ENCODE measurements at places on chromosomes 2 and 18. TPM values are rescaled to one million over a fixed set of nuclear protein-coding genes. Genes with fewer than 3 reads are reported as not detected.

ATOH8 gene
- total RNA-seq, result 0.78 TPM

BMP10 gene
- total RNA-seq, result not detected

CAPN14 gene
- total RNA-seq, result 0.35 TPM

LIPG gene
- total RNA-seq, result not detected

DPP4 gene
- 122 TPM for total RNA-seq

LGALSL gene
- total RNA-seq, result 2.1 TPM

KATNAL2 gene
- 0.55 TPM for total RNA-seq

LYG2 gene
- total RNA-seq, result not detected

HAAO gene
- 0.28 TPM for total RNA-seq

PNPT1 gene
- 46.4 TPM for total RNA-seq

AKAIN1 gene
- not detected for total RNA-seq

POLR1A gene
- total RNA-seq, result 29.7 TPM

B3GNT7 gene
- 0.15 TPM for total RNA-seq

ZNF532 gene
- total RNA-seq, result 3.4 TPM

SERPINB2 gene
- not detected for total RNA-seq

COLEC11 gene
- not detected for total RNA-seq

PLGLB1 gene
- total RNA-seq, result 2.8 TPM

LYPD1 gene
- not detected for total RNA-seq

MAB21L4 gene
- total RNA-seq, result not detected

AFF3 gene
- total RNA-seq, result 0.03 TPM

IL1RN gene
- 2.6 TPM for total RNA-seq

MCFD2 gene
- 48.4 TPM for total RNA-seq

TTN gene
- 2.3 TPM for total RNA-seq

ARL4C gene
- 449 TPM for total RNA-seq

ACYP2 gene
- 10.0 TPM for total RNA-seq

IL36RN gene
- total RNA-seq, result not detected

MIB1 gene
- 57.8 TPM for total RNA-seq

TPO gene
- not detected for total RNA-seq

Measured in activated CD4-positive, alpha-beta memory T cell treated with anti-CD3 and anti-CD28 coated beads, Interleukin-2, amount 10 ng/mL, durations not matched to agents 7 days and 5 days (primary cell).